ENCODE measurements at places on chromosomes 2 and 18.

- DNase-seq = no peak
Measured at GRCh38 chr2:14424478-14425390, 207.8 kb upstream of the LRATD1 start.

DNA sequence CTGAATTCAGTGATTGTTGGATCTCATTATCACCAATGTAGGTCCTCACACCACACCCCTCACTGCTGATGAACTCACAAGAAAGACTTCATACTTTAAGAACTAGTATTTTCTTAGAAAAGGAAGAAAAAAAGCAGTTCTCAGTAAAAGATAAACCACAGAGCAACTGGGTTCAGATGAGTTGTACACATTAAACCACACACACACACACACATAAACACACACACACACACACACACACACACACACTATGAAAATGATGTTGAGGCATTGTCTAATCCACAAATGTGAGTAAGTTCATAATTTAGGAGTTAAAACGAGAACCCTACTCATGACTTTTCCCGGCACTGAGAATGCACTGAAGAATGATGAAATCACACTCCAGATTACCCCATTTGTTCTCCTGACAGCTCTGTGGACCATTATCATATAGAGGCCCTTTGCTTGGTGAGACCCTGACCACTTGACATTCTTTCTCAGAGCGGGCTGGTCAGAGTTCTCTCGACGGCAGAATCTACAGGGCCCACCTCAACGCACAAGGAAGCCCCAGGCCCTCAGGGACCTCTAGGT, 106.2 kb downstream of the BCL2 start:
- DNase-seq = no peak

GRCh38 chr2:42342795-42343241, 18.2 kb downstream of the COX7A2L start:
- no peak for DNase-seq

GRCh38 chr2:38702413-38702812, 36.5 kb downstream of the GALM start:
- DNase-seq = no peak

DNA sequence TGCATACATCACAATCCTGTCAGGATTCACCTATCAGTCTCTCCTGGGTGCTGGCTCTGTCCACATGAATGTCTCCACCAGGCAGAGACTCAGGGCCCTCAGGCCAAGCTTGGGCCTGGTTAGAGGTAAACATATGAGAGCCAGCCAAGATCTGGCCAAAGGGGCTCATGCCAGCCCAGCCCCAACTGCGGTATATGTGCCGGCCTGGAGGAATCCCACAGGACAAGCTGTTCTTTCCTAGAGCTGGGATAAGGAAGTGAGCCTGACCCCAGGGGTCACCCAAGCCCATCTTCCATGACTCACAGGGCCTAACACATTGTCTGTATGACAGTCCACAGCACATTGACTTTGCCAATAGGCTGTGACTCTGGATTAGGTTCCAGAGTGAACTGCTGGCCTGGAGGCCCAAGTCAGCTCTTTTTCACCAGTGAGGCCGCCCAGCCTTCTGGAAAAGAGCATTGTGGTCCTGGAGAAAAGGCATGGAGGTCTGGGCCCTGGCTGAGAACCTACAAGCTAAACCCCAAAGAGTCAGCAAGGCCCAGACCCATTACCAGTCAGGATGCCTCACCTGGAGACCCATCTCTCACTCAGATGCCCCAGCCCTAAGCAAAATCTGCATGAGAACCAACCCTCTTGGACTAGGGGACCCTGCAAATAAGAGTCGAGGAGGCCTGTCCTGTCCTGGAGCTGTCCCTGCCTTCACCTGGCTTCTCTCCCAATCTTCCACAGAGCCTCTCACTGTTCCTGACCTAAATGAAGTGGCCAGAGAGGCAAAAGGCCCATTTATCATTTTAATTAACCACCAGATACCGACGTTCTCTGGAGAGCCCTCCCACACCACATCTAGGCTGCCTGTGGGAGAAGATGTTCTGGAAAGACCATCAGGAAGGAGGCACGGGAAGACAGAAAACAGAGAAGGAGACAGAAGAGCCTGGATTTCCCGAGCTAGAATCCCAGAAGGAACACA, 120.9 kb upstream of the PKDCC start:
- no peak for DNase-seq

DNA sequence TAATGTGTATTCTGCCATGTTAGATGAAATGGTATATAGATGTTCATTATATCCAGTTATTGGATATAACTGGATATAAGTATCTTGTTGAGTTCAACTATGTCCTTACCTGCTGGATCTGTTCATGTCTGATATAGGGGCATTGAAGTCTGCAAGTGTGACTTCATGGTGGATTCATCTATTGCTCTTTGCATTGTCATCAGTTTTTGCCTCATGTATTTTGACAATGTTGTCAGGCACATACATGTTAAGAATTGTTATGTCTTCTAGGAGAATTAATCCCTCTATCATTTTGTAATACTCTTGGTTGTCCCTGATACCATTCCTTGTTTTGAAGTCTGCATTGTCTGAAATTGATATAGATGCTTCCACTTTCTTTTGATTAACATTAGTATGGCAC, 15.4 kb downstream of the ZNF24 start:
- no peak for DNase-seq

DNA sequence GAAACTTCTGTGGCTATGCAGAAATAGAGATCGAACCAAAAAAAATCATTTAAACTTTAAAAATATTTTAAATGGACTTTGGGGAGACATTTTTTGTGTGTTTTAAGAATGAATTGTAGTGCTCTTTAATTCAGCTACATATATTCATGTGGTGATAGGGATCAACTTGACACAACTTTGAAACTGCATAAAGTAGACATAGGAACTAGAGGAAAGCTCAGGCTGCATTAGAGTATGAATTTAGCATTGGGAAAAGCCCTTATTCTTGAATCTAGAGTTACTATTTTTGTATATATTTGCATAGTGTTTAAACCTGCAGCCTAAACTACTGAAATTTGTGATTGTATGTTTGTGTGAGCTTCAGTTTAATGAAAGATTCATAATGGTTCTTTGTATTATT, 78.3 kb downstream of the SLC39A10 start:
- no peak for DNase-seq

DNA sequence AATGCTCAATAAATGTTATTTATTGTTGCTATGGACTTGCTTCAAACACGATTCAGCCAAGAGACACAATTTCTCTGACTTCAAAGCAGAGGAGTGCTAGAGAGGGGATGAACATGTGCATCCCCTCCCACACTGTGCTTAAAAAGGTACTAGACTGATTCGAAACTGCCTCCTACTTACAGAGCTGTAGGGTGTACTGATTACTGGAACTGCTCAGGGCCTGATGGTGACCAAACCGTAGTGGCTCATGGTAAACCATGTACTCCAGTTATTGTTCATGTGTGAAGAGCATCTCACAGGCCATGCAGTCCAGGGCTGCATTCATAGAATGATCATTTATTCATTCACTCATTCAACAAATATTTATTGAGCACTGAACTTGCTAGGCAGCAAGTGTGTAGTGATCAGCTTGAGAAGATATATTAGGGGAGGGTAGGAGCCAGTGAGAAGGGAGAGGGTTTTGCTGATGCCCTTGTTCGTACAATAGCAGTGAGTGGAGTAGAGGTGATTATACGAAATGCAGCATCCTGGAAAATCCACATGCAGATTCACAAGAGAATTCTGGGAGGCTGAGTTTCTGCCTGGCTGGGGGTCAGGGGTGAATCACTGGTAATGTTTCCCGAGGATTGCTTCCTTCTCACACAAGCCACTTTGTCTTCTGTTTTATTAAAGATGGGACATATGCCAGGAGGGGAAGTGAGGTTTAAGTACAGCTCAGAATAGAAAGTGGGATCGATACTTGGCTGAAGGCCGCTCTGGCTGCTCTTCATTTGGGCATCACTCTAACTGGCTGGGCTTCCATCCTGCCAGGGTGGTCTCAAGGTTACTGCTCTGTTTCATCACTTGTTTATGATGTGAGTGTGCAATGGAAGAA, 245.4 kb downstream of the RAD51AP2 start:
- no peak for DNase-seq

- DNase-seq = no peak
Measured at GRCh38 chr2:141271346-141271745, 859.5 kb downstream of the LRP1B start.

- DNase-seq = no peak
Measured at GRCh38 chr2:147109291-147109690, 735.5 kb upstream of the ACVR2A start.

DNA sequence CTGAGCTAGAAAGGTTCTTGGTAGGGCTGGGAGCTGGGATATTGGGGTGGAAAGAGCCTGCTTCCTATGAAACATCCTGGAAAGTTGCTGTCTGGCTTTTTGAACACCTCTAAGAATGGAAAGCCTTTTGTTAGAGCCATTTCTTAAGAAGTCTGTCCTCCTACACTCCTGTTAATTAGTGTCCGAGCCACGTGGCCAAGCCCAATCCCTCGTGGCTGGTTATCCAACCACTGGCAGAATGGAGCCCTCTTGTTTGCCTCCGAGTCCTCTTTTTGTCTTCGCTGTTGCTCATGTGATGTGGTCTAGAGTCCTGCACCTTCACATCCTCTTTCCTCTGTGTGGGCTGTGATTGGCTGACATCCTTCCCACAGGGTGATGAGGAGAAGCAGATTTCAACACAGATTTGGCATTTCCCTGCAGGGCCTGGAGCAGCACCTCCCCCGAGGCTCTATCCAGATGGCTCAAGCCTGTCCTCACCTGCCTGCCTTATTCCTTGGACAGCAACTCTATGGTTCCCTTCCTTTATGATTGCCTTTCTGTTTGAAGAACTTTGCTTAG, 8.2 kb upstream of the TOGARAM2 start:
- no peak for DNase-seq

All from activated naive CD4-positive, alpha-beta T cell (primary cell).